ENCODE measurements at places on chromosomes 16 and 17. TPM values are rescaled to one million over a fixed set of nuclear protein-coding genes. Genes with fewer than 3 reads are reported as not detected.

TLCD3B gene
- 0.65 TPM for total RNA-seq

TLCD3A gene
- total RNA-seq, result 1.7 TPM

UNC45B gene
- not detected for total RNA-seq

ABCA6 gene
- total RNA-seq, result 45.5 TPM

SECTM1 gene
- 3.6 TPM for total RNA-seq

TBKBP1 gene
- total RNA-seq, result 1.5 TPM

AOC3 gene
- 6.9 TPM for total RNA-seq

COPZ2 gene
- 2.6 TPM for total RNA-seq

TBC1D3G gene
- not detected for total RNA-seq

CLDN9 gene
- 0.05 TPM for total RNA-seq

RMI2 gene
- total RNA-seq, result 8.5 TPM

FBXL16 gene
- total RNA-seq, result not detected

SRCIN1 gene
- total RNA-seq, result 3.2 TPM

MLST8 gene
- total RNA-seq, result 11.1 TPM

HOXB4 gene
- total RNA-seq, result 0.75 TPM

CHRNB1 gene
- total RNA-seq, result 4.2 TPM

CHP2 gene
- total RNA-seq, result not detected

PRSS8 gene
- total RNA-seq, result 1.1 TPM

LYZL6 gene
- not detected for total RNA-seq

NKD1 gene
- 3.5 TPM for total RNA-seq

KRT39 gene
- total RNA-seq, result not detected

C17orf50 gene
- total RNA-seq, result not detected

PERCC1 gene
- total RNA-seq, result 0.50 TPM

EEF2K gene
- 14.3 TPM for total RNA-seq

AATK gene
- 0.79 TPM for total RNA-seq

HOXB5 gene
- 0.08 TPM for total RNA-seq

CDRT15L2 gene
- total RNA-seq, result not detected

KLHL10 gene
- not detected for total RNA-seq

CALCOCO2 gene
- 23.0 TPM for total RNA-seq

MLKL gene
- total RNA-seq, result 4.1 TPM

SLFN13 gene
- 3.6 TPM for total RNA-seq

PRR14 gene
- 7.5 TPM for total RNA-seq

CCNF gene
- total RNA-seq, result 46.3 TPM

GFOD2 gene
- total RNA-seq, result 48.8 TPM

ASPA gene
- 4.7 TPM for total RNA-seq

PNMT gene
- total RNA-seq, result not detected

SULT1A2 gene
- 19.2 TPM for total RNA-seq

TOM1L1 gene
- total RNA-seq, result 119 TPM

DCTPP1 gene
- total RNA-seq, result 6.0 TPM

ENGASE gene
- 7.6 TPM for total RNA-seq

MFSD6L gene
- total RNA-seq, result 0.25 TPM

WSCD1 gene
- 1.7 TPM for total RNA-seq

RPAIN gene
- 21.7 TPM for total RNA-seq

OGFOD3 gene
- 23.2 TPM for total RNA-seq

NACA2 gene
- not detected for total RNA-seq
